GM23338 (cell line): ENCODE measurements at places on chromosomes 6 and 20.

- no peak for DNase-seq
These were observed 7.4 kb upstream of the HEY2 start for GRCh38 chr6:125742024-125742423.

DNA sequence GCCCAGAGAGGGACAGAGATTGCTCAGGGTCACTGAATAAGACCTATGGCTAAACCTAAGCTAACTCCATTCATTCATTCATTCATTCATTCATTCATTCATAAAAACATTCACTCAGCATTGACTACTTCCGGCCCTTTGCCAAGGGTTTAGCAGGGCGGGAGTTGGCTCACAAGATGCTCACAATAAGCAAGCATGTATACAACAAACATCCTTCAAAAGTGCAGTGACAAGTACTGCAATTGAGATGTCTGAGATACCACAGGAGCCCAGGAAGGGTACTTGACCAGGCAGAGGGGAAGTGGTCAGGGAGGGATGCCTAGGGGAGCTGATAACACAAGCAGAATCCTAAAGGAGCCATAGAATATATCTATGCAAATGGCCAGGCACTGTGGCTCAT lies 18.2 kb upstream of the KIAA1755 start:
- no peak for DNase-seq

- no peak for DNase-seq
These were observed 107.2 kb upstream of the SIRPA start for GRCh38 chr20:1788044-1788443.

GRCh38 chr20:16440686-16441085 lies 132.6 kb downstream of the KIF16B start:
- no peak for DNase-seq

DNA sequence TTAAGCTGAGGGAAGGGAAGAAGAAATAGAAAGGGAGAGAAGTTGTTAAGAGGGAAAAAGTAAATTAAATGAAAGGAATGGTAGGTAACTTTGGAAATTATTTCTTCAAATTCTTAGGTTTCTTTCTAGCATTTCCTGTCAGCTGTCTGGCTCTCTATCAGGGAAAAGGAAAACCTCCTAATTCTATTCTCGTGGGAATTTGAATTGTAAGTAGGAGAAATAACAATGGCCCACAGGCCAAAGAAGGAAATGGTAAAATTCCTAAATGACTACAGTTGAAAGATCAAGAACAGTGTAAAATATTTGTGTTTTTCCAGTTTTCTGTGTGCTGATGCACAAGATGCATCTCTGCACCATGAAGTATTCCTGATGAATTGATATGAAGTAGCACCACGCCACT lies 173.0 kb downstream of the IBTK start:
- DNase-seq, result peak; percentile 32

DNA sequence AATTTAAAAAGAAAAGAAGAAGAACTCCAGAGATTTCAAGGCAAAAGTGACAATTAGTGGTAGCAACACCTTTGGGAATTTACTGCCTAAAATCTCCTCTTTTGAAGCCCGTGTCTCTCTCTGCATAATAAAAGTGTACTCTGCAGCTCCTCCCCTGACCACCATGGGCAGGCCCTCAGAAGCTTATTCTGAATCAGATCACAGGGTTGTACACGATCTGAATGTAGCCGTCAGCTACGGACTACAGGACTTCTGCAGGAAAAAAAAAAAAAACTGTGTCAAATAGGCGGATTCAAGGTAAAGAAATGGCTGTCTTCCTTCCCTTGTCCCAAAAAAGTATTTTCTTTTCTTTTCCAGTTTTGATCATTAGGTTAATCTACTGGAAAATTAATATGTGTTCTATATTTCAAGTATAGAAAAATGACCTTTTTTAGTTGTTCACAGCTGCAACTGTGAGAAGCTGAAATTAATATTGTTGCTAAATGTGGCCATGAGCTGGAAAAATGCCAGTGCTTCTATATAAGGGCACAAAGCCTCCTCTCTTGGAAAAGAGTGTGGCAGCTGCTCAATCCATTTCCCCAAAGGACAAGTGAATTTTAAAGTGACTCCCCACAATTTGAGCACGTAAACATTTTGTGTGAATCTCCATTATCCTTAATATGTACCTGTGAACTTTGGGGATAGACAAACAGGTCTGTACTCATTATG lies 397.4 kb downstream of the C6orf118 start:
- no peak for DNase-seq

GRCh38 chr6:136090929-136091328 lies 159.2 kb downstream of the MTFR2 start:
- no peak for DNase-seq

DNA sequence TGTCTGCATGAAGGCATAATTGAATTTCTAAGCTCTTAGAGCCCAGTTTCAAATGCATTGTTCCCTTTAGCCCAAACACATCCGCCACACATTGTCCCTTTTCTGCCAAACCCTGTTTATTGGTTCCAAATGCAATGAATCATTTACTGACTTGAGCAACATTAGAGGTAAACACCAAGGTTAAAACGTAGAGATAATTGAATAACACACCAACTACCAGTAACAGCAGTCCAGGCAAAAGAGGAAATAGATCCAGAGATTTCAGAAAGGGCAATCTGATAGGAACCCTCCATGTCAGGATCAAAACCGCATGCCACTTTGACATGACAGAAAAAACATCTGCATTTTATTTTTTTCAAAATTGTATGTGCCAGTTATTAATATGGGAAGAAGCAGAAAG lies 114.8 kb downstream of the PKHD1 start:
- DNase-seq, result no peak

GRCh38 chr6:158757753-158758090 lies 61.4 kb downstream of the EZR start:
- no peak for DNase-seq

DNA sequence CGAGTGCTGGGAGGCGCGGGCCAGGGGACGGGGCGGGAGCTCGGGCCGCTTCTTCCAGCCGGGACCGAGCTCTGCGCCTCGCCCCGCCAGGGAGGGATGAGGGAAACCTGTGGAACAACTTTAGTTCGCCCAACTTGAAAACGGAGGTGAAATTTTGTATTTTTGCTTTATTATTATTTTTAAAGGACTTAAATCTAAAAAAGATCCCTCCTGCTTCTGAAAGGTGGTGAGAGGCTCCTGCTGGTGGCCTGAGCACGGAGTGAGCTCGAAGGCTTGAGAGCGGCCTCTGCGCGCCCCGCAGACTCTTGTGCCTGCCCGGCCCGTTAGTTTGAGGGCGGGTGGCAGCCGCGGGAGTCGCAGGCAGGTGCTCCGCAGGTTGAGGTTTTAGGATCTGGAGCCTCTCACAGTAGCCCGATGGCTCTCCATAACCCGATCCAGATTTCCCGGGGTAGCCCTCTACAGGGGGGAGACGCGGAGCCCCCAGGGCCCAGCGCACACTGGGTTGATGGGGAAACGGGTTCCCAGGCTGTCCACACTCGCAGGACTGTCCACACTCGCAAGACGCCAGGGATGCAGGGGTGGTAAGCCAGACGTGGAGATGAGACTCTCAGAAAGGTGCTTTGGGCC lies 46.2 kb upstream of the SUPT3H start:
- DNase-seq, result peak; percentile 64

DNA sequence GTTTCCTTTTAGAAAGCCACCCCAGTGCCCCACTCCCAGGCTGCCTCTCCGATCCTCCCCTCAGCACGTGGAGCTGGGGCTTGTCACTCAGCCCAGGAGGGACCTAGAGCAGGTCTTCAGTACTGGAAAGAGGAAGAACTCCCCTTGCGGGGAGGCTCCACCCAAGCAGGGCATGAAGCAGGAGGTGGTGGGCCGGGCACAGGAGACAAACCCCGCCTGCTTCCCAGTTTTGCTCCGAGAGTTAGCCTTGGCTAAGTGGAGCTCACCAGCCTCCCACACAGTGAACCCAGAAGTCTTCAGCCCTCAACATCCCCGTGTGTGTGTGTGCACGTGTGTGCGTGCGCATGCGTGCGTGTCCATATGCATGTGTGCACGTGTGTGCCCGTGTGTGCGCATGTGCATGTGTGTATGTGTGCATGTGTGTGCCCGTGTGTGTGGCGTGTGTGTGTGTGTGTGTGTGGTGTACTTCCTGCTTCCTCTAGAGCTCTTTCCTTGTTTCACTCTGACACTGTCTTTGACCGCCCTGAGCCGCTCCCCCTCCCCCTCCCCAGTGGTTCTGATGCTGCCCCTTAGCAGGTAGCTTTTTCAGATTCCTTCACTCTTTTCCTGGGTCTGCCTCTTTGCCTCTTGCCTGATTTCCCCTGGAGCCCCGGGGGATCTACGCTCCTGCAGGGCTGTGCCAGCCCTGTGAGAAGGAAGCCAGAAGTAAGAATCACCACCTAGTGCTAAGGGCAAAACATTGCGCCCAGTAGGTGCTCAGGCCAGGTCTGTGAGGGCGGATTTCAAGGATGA lies 239.8 kb downstream of the CDC5L start:
- DNase-seq, result peak; percentile 66

- no peak for DNase-seq
These were observed 530.4 kb upstream of the BTBD3 start for GRCh38 chr20:11387189-11387754.

- DNase-seq, result peak; percentile 66
These were observed 54.9 kb downstream of the CDH22 start for GRCh38 chr20:46253391-46253790.

- DNase-seq, result no peak
These were observed 40.9 kb downstream of the GSTA4 start for GRCh38 chr6:52953911-52954839.

GRCh38 chr6:147909640-147910039 lies 401.1 kb downstream of the SAMD5 start:
- DNase-seq, result no peak

- no peak for DNase-seq
These were observed 14.6 kb upstream of the SYNJ2 start for GRCh38 chr6:157967020-157967419.
